ENCODE measurements at places on chromosomes 7 and 10. TPM values are rescaled to one million over a fixed set of nuclear protein-coding genes. Genes with fewer than 3 reads are reported as not detected.

GRCh38 chr7:91995391-91996105 lies 54.9 kb downstream of the AKAP9 start:
- no peaks in the 10 kb centered on the region for H3K4me1 ChIP-seq
- peaks cover 20% of the 10 kb centered on the region for H3K36me3 ChIP-seq

DNA sequence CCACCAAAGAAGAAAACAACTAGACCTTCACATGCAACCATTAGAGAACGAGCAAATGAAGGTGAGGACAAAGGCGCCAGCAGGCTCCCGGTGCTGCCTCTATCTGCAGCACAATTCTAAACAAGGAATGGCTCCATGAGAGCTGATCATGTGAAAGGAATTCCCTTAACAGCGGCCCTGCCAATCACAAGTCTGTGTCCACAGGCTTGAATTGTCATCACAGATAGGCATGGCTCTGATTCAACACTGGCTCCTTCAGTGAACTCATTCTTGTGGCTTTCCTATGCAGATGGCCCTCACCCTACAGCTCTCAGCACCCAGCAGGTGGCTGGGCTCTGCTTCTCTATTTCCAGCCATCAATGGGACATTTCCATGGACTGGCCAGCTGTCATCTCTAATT lies 36.2 kb downstream of the LAMB1 start:
- H3K27me3 ChIP-seq, result no peaks in the 10 kb centered on the region
- peak overlapping the region; percentile 31 for H3K27ac ChIP-seq
- DNase-seq, result peak; percentile 83
- no peak overlapping the region for H3K4me3 ChIP-seq

DNA sequence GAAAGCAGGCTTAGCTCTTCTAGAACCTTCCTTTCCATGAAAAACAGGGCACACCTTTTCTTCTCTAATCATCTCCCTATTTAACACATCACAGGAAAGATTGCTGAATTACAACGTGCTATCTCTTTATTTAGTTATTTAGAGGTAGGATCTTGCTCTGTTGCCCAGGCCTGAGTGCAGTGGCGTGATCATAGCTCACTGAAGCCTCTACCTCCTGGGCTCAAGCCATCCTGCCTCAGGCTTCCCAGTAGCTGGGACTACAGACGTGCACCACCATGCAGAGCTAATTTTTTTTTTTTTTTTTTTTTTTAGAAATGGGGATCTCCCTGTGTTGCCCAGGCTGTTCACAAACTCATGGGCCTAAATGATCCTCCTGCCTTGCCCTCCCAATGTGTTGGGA lies 251.2 kb downstream of the PRPF18 start:
- peak overlapping the region; percentile 80 for H3K27ac ChIP-seq
- no peaks in the 10 kb centered on the region for H3K27me3 ChIP-seq
- H3K4me1 ChIP-seq, result peaks cover 79% of the 10 kb centered on the region
- H3K4me3 ChIP-seq, result no peak overlapping the region
- H3K36me3 ChIP-seq, result peaks cover 45% of the 10 kb centered on the region
- DNase-seq, result no peak

GRCh38 chr10:22629852-22630233 lies 84.5 kb downstream of the PIP4K2A start:
- H3K27ac ChIP-seq, result peak overlapping the region; percentile 58
- peaks cover 14% of the 10 kb centered on the region for H3K36me3 ChIP-seq
- peaks cover 72% of the 10 kb centered on the region for H3K4me1 ChIP-seq
- no peak for DNase-seq
- H3K4me3 ChIP-seq, result no peak overlapping the region

DNA sequence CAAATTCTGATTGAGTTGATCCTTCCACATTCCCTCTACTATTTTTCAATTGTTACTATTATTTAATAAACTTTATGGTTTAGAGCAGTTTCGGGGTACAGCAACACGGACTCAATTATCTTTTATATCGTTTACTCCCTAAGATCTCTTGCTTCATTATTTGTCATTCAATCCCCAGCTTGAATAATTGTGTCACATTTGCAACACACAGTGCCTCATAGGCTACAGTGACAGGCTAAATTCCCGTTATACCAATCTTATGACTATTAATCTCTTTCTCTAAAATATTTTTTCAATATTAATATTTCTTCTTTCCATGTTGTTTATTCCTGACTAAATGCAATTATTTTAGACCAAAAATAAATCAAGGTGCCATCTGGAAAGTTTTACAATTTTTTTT lies 4.0 kb upstream of the COL28A1 start:
- peaks cover 32% of the 10 kb centered on the region for H3K4me1 ChIP-seq
- H3K36me3 ChIP-seq, result no peaks in the 10 kb centered on the region
- H3K4me3 ChIP-seq, result no peak overlapping the region
- DNase-seq, result no peak
- no peak overlapping the region for H3K27ac ChIP-seq

GRCh38 chr7:74051193-74051592 lies 23.2 kb downstream of the ELN start:
- no peaks in the 10 kb centered on the region for H3K4me1 ChIP-seq
- no peak overlapping the region for H3K27ac ChIP-seq
- H3K36me3 ChIP-seq, result peaks cover 4% of the 10 kb centered on the region
- H3K4me3 ChIP-seq, result no peak overlapping the region

- no peak for DNase-seq
- H3K4me1 ChIP-seq, result no peaks in the 10 kb centered on the region
- H3K36me3 ChIP-seq, result no peaks in the 10 kb centered on the region
- H3K4me3 ChIP-seq, result no peak overlapping the region
- H3K27me3 ChIP-seq, result no peaks in the 10 kb centered on the region
- no peak overlapping the region for H3K27ac ChIP-seq
These were observed 767.2 kb downstream of the REEP3 start for GRCh38 chr10:64288404-64288803.

DNA sequence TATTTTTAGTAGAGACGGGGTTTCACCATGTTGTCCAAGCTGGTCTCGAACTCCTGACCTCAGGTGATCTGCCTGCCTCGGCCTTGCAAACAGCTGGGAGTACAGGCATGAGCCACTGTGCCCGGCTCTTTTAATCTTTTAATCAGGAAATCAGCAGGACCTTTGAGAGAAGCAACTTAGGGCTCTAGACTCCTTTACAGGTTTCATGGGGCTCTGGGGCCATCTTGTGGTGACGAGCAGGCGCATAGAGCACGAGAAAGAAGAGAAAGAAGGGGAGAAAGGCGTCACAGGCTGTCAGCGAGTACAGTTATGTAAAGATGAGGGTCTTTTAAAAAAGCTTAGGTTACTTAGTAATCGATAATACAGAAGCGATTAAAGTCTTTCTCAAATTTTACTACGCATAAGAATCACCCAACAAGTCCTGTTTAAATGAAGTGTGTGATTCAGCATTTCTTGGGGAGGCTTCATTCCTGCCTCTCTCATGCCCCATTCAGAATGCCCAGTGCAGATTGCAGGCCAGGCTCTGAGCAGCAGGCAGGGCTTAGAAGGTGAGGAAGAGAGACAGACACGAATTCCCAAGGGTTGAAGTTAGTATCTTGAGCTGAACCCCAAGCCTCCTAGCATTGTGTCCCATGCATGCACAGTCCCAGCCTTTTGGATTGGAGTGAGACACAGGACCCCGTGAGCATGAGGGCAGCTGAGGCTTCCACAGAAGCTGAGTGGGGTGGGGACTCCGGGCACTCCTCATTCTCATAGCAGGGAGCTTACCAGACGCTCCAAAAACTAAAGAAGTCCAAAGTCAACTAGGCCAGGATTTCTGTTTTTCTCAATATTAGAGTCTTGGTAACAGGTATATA lies 23.6 kb upstream of the PFKP start:
- H3K4me3 ChIP-seq, result peak overlapping the region; percentile 52
- H3K4me1 ChIP-seq, result peaks cover 50% of the 10 kb centered on the region
- H3K27me3 ChIP-seq, result peaks cover 8% of the 10 kb centered on the region
- peak; percentile 73 for DNase-seq
- H3K36me3 ChIP-seq, result no peaks in the 10 kb centered on the region
- H3K27ac ChIP-seq, result peak overlapping the region; percentile 83

DNA sequence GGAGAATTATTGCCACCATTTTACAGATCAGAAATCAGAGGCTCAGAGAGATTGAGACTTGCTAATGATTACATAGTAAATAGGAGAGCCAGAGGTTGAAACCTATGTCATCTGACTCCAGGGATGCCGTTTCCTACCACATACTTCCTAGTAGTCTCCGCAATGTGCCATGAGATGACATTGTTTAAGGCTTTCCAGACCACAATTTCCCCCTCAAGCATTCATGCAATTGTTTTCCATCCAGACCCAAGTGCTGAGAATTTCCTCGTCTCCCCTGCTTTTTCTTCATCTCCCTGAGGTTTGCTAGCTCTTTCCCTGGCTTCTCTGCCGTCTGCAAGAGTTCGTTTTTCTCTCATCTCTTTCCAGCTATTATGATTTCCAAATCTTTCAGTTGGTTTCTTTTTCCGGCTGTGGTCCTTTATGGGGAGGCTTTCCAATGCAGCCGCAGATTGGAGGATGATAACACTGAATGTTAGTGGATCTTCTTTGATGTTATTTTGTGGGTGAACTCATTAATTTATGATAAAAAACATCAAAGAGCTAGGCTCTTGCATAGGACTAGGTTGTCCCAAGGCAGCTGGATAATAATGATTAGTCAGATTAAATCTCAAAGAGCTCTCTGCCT lies 6.9 kb upstream of the GOLGA7B start:
- H3K4me1 ChIP-seq, result peaks cover 24% of the 10 kb centered on the region
- H3K4me3 ChIP-seq, result no peak overlapping the region
- no peak for DNase-seq

GRCh38 chr7:42972699-42973500 lies 40.7 kb downstream of the MRPL32 start:
- peaks cover 32% of the 10 kb centered on the region for H3K4me1 ChIP-seq
- peak; percentile 96 for DNase-seq
- H3K36me3 ChIP-seq, result no peaks in the 10 kb centered on the region
- H3K27ac ChIP-seq, result peak overlapping the region; percentile 89
- peak overlapping the region; percentile 82 for H3K4me3 ChIP-seq
- H3K27me3 ChIP-seq, result peaks cover 3% of the 10 kb centered on the region

DNA sequence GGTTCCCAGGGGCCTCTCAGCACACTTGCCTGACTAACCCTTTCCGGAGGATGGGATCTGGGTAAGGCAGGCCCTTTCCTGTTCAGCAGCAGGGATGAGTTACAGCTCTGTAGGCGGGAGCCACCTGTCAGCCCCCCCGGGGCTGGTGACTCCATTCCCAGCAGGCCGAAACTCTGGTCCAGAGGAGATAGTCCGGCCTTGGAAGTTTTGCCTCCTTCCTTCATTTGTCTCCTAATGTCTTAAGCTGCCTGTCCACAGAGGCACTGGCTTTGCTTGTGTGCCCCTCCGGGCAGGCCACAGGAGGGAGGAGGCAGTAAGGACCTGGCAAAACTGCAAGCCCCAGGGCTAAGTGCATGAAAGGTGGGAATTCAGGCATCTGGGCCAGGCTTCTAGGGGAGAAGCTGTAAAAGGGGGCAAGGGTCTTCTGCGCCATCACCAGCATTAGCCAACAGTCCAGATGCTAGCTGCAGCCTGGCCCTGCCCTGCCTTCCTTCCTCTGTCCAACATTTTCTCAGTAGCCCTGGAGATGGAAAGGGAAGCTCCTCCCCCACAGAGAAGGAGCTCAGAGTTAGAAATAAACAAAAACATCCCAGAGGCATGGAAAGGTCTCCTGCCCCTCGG lies 1.2 kb downstream of the ADIRF start:
- H3K4me1 ChIP-seq, result peaks cover 62% of the 10 kb centered on the region
- peak overlapping the region; percentile 100 for H3K27ac ChIP-seq
- H3K36me3 ChIP-seq, result peaks cover 13% of the 10 kb centered on the region
- peaks cover 9% of the 10 kb centered on the region for H3K27me3 ChIP-seq
- peak; percentile 48 for DNase-seq
- H3K4me3 ChIP-seq, result peak overlapping the region; percentile 90

- H3K27ac ChIP-seq, result no peak overlapping the region
- H3K4me1 ChIP-seq, result no peaks in the 10 kb centered on the region
- H3K4me3 ChIP-seq, result no peak overlapping the region
- H3K27me3 ChIP-seq, result no peaks in the 10 kb centered on the region
- no peaks in the 10 kb centered on the region for H3K36me3 ChIP-seq
- DNase-seq, result no peak
These were observed 120.3 kb downstream of the VIPR2 start for GRCh38 chr7:159024280-159024951.

DNA sequence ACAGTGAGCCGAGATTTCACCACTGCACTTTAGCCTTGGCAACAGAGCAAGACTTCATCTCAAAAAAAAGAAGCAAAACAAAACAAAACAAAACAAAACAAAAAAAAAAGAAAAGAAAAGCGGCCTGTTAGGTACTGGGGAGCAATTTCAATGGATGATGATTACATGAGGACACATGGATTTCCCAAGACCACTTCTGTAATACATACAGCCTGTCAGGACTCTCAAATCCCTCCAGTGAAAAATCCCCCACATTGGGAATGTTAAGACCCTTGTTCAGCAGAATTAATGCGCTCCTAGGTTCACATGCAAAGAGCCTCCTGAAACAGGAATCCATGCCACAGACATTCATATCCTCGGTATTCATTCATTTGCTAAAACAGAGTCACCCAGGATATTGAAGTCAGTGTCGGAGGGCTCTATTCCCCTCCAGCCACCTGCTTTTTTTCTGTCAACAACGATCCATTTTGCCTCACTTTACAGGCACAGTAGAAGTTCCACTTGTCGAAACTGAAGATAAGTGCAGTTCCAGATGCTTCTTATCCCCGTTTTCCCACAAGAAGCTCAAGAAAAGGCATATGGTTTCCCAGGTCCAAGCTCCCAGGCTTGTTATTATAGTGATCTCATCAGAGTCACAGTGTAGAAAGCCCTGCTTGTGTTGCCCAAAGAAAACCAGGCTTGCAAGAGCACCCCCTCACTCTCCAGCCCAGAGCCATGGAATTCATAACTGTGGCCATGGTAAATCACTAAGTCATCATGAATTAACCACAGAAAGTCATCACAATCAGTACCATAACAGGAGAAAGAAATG lies 20.2 kb downstream of the SLC16A12 start:
- H3K27ac ChIP-seq, result peak overlapping the region; percentile 97
- H3K4me1 ChIP-seq, result peaks cover 62% of the 10 kb centered on the region
- no peaks in the 10 kb centered on the region for H3K36me3 ChIP-seq
- peak; percentile 94 for DNase-seq
- H3K27me3 ChIP-seq, result peaks cover 9% of the 10 kb centered on the region

GRCh38 chr7:37341033-37341630 lies 107.5 kb downstream of the ELMO1 start:
- H3K36me3 ChIP-seq, result no peaks in the 10 kb centered on the region
- H3K4me3 ChIP-seq, result no peak overlapping the region
- H3K27ac ChIP-seq, result no peak overlapping the region
- H3K27me3 ChIP-seq, result peaks cover 2% of the 10 kb centered on the region
- H3K4me1 ChIP-seq, result no peaks in the 10 kb centered on the region

The NRAP gene
- not detected for total RNA-seq

The NXPH1 gene
- total RNA-seq, result not detected

The PGAM2 gene
- 0.50 TPM for total RNA-seq

The ZNF503 gene
- total RNA-seq, result 9.7 TPM

The GPR85 gene
- total RNA-seq, result 2.4 TPM

The ZP3 gene
- total RNA-seq, result 26.8 TPM

The KLF14 gene
- not detected for total RNA-seq

The FRMD4A gene
- 94.4 TPM for total RNA-seq

The VAX1 gene
- total RNA-seq, result not detected

The PDZD7 gene
- 1.2 TPM for total RNA-seq
